ENCODE measurements at places on chromosomes 1 and 21. TPM values are rescaled to one million over a fixed set of nuclear protein-coding genes. Genes with fewer than 3 reads are reported as not detected.

GRCh38 chr1:152654110-152654509 lies 9.1 kb upstream of the LCE2D start:
- no peaks in the 10 kb centered on the region for H3K36me3 ChIP-seq
- H3K27me3 ChIP-seq = peaks cover 19% of the 10 kb centered on the region
- H3K4me3 ChIP-seq = no peak overlapping the region
- H3K27ac ChIP-seq = no peak overlapping the region

- H3K36me3 ChIP-seq = peaks cover 29% of the 10 kb centered on the region
- H3K4me1 ChIP-seq = no peaks in the 10 kb centered on the region
- H3K27ac ChIP-seq = no peak overlapping the region
- no peak overlapping the region for H3K4me3 ChIP-seq
- H3K27me3 ChIP-seq = no peaks in the 10 kb centered on the region
- no peak for DNase-seq
These were observed 43.7 kb downstream of the ST7L start for GRCh38 chr1:112575154-112575804.

- H3K27me3 ChIP-seq = no peaks in the 10 kb centered on the region
- no peaks in the 10 kb centered on the region for H3K4me1 ChIP-seq
- no peak overlapping the region for H3K4me3 ChIP-seq
- H3K27ac ChIP-seq = no peak overlapping the region
- no peaks in the 10 kb centered on the region for H3K36me3 ChIP-seq
- no peak for DNase-seq
These were observed 708.8 kb upstream of the CHRM3 start for GRCh38 chr1:238677567-238677966.

DNA sequence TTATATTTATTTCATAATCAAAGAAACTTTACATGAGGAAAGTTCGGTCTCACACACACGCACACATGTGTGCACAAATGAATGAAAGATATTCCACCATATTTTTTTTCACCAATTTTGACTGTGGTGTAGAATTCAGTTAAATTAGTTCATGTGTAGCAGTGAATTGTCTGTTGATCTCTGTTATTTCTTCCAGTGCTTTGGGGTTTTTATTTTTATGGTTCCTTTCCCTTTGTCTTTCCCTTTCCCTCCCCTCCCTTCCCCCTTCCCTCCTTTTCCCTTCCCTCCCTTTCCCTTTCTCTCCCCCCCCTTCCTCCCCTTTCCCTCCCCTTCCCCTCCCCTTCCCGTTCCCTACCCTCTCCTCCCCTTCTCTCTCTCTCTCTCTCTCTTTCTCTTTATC lies 8.9 kb downstream of the RYR2 start:
- no peaks in the 10 kb centered on the region for H3K4me1 ChIP-seq
- no peaks in the 10 kb centered on the region for H3K36me3 ChIP-seq
- no peak overlapping the region for H3K27ac ChIP-seq

GRCh38 chr1:4636644-4637380 lies 17.6 kb upstream of the AJAP1 start:
- no peak overlapping the region for H3K4me3 ChIP-seq
- no peak overlapping the region for H3K27ac ChIP-seq
- no peak for DNase-seq
- H3K4me1 ChIP-seq = no peaks in the 10 kb centered on the region
- H3K36me3 ChIP-seq = no peaks in the 10 kb centered on the region
- peaks cover 18% of the 10 kb centered on the region for H3K27me3 ChIP-seq

- peaks cover 30% of the 10 kb centered on the region for H3K36me3 ChIP-seq
- H3K27me3 ChIP-seq = no peaks in the 10 kb centered on the region
- no peak for DNase-seq
- no peak overlapping the region for H3K4me3 ChIP-seq
These were observed 13.0 kb downstream of the YBEY start for GRCh38 chr21:46299167-46299566.

GRCh38 chr1:227396539-227397353 lies 78.5 kb upstream of the CDC42BPA start:
- H3K36me3 ChIP-seq = no peaks in the 10 kb centered on the region
- H3K27ac ChIP-seq = no peak overlapping the region
- no peak overlapping the region for H3K4me3 ChIP-seq
- DNase-seq = no peak
- H3K27me3 ChIP-seq = no peaks in the 10 kb centered on the region

DNA sequence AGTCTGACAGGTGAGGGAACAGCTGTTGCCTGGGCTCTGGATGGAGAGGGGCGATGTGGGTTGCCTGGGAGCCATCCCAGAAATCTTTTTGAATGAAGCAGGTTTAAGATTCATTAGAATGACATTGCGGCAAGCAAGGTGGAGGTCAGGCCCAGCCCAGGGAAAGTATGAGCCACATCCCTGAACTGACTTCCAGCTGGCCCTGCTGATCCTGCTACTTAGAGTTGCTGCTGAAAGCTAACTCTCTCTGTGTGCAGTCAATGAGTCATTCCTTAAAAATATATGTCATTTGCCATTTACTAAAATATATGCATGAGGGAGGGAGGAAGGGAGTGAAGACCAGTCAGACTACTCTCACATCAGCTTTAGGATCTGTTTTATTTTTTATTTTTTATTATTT lies 54.3 kb upstream of the RAB3GAP2 start:
- H3K36me3 ChIP-seq = no peaks in the 10 kb centered on the region
- DNase-seq = no peak
- H3K27me3 ChIP-seq = peaks cover 7% of the 10 kb centered on the region
- no peak overlapping the region for H3K4me3 ChIP-seq
- no peak overlapping the region for H3K27ac ChIP-seq

DNA sequence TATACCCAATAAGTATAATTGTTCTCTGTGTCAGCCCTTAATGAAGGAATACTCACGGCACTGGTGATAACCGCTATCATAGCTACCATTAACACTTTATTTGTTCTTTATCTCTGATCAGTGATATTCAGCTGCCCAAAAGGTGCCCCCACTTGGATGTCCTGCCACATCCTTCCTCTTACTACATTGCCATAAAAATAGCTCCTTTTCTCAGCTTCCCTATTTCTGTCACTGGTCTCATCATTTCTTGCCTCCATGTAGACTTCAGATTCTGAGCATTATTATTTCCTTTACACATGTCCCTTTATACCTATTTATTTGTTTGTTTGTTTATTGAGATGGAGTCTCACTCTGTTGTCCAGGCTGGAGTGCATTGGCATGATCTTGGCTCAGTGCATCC lies 2.7 kb upstream of the RAB29 start:
- H3K27ac ChIP-seq = no peak overlapping the region
- no peaks in the 10 kb centered on the region for H3K27me3 ChIP-seq
- no peak overlapping the region for H3K4me3 ChIP-seq
- no peak for DNase-seq
- H3K4me1 ChIP-seq = peaks cover 33% of the 10 kb centered on the region

DNA sequence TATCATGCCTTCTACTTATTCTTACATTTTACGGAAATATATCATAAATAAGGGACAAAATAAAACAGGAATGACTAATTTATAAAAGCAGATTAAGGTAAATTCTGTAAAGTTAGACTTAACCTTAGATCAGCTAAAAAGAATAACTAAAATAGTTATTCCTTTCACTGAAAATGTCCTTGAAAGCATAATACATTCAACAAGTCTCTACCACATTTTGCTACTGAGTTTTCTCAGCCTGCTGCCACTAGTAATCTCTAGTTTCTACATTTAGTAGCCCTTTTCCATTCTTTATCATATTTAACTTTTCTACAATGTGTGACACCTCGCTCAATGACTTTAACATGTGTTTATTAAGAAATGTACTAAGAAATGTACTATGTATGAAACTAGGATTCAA lies 89.0 kb downstream of the DENND1B start:
- peaks cover 23% of the 10 kb centered on the region for H3K4me1 ChIP-seq
- no peak for DNase-seq
- no peak overlapping the region for H3K4me3 ChIP-seq
- no peak overlapping the region for H3K27ac ChIP-seq

The CELA3B gene
- total RNA-seq = not detected

The FCRL4 gene
- not detected for total RNA-seq

The FCER1G gene
- 2.2 TPM for total RNA-seq
